ENCODE measurements at places on chromosomes 4 and X.
A peak's percentile ranks its signal among the peaks of the same experiment; 100 is the strongest.

DNA sequence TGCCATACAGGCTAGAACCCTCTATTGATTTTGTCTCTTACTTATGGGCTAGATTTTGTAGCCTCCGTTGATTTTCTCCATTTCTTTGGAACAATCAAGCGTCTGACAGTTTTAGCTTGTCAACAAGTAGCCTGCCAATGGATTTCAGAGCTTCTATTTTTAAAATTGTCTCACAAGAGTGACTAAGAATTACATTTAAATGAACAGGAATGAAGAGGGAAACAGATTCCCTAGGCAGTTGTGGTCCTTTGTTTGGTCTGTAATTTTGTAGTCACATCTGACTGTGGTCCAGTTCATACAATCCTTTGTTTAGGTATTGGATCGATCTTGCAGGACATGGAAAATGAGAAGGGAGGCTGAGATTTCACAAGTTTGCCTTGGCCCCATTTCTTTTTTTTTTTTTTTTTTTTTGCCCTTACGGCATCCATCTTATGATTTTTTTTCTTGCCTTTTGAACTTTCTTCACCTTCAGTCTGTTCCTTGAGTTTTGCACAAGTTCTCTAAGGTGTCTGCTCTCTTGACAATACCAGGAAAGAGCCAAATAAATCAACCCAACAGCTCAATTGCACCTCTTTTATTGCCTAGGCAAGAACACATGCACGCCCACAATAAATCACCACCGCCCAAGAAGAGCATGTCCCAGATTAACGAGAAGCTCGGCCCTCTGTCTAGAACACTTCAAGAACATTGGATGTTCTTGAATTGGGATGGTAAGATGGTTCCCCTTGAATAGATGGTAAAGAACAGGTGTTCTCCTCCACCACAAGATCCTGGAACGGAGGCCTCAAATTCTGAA lies 86.5 kb upstream of the EGFL6 start:
- no peak for DNase-seq

DNA sequence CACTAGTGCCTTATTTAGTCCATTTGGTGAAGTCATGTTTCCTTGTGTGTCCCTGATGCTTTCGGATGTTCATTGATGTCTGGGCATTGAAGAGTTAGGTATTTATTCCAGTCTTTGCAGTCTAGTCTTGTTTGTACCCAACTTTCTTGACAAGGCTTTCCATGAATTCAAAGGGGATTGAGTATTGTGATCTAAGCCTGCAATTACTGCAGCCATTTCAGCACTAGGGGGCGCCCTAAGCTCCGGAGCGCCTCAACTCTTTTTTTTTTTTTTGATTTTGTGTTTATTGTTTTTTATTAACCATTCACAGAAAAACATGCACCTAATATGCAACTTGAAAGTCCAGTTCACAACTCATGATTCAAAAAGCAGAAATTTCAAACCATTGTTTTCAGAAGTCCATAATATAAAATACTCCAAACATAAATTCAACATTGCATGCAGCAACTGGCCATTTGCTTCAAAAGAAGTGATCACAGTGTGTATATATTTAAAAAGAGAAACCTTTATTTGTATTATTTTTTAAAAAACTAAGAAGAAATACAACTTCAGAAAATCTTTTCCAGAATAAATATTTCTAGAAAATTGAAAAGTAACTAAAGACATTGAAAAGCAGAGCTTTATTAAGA lies 59.2 kb downstream of the PTPN13 start:
- no peak for DNase-seq

GRCh38 chr4:4852591-4853362 lies 6.7 kb upstream of the MSX1 start:
- DNase-seq, result no peak

GRCh38 chr4:129092631-129093190 lies 628 bp downstream of the SCLT1 start:
- DNase-seq, result no peak

DNA sequence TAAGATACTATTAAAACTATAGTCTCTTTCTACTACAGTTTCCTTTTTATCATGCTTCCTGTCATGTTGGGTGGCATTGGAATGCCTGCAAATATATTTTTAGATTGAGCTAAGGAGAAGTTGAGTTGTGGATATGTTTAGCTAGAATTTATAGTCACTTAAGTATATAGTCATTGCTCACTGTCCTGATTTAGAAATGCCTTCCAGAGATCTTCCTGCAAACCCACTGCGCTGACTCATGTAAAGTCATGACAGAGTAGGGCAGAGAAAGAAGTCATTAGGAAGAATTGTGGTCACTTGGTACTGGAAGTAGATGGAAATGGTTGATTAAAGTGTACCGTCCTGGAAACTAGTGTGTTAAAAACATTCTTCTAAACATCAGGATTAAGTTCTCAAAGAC lies 490.3 kb upstream of the PABPC4L start:
- DNase-seq, result no peak

DNA sequence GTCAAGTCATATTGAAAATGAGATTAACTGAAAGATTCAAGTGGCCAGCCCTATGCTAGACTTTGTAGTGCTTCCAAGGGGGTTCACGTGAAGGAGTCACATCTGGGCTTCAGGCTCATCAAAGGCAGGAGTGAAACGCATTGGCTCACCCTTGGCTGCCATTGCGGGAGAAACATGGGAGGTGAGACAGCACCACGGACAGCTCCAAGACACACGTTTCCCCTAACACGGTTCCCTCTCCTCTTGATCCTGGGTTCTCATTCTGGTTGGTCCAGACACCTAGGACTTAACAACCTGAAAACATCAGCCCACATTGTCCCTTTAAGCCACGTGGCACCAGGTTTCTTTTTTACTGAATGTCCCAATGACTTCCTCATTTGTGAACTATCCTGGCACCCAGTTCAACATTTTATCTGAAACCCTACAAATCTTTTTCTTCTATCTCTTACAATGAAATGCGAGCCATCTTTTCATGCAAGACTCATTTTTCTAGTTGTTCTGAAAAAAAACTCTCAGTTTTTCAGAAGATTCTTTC lies 279.0 kb upstream of the VCX3A start:
- DNase-seq, result no peak

- DNase-seq, result no peak
These were observed 59.8 kb upstream of the LGI2 start for GRCh38 chr4:25090516-25090915.

DNA sequence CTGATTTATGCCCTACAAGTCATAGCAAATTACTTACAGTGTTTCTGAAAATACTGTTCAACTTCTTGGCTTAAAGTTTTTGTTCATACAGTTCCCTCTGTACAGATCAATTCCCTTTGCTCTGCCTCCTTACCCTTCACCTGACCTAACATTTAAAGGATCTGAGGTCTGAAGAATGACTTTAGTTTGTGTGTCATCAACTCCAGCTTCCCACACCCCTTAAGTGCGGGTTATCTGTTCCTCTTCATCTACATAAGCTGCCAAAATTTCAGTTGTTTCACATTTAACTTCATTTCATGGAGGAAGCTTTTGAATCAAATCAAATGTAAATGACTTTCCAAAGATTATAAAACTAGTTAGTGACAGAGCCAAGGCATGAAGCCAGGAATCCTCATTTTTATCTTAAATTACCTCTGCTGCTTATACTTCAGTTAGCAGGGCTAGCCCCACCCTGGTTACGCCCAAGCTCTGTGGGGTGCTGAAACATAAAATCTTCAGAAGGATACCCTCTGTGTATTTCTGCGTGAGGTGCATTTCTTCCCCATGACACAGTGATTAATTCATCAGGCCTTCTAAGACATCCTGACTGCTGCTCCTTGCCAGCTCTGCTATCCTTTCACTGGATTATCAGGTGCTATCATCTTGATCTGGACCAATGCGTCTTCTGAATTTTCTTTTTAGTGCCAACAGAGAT lies 16.5 kb downstream of the CXCL1 start:
- no peak for DNase-seq

DNA sequence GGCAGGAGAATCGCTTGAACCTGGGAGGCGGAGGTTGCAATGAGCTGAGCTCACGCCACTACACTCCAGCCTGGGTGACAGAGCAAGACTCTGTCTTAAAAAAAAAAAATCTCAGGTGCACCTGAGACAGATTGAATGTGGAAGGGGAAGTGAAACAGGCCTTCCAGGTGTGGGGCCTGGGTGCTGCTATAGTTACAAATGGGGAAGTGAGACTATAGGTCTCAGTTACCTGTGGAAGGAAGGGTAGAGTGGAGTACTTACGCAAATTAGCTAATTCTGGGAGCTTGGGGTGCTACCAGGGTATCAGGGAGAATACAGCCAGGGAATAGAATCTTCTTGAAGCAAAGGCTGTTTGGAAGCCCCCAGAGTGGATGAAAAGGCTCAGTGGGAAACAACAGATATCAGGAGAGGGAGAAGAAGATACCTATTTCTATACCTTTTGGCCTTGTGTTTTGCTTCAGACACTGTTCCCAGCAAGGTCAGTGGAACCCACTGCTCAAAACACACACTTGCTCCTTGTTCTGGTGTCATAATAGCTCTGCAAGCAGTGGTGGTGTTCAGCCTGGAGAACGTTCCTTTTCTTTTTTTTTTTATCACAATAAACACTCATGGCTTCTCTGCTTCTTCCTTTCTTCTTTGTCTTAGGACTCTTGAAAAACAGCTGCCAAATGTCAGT lies 7.0 kb downstream of the CD38 start:
- peak; percentile 62 for DNase-seq

DNA sequence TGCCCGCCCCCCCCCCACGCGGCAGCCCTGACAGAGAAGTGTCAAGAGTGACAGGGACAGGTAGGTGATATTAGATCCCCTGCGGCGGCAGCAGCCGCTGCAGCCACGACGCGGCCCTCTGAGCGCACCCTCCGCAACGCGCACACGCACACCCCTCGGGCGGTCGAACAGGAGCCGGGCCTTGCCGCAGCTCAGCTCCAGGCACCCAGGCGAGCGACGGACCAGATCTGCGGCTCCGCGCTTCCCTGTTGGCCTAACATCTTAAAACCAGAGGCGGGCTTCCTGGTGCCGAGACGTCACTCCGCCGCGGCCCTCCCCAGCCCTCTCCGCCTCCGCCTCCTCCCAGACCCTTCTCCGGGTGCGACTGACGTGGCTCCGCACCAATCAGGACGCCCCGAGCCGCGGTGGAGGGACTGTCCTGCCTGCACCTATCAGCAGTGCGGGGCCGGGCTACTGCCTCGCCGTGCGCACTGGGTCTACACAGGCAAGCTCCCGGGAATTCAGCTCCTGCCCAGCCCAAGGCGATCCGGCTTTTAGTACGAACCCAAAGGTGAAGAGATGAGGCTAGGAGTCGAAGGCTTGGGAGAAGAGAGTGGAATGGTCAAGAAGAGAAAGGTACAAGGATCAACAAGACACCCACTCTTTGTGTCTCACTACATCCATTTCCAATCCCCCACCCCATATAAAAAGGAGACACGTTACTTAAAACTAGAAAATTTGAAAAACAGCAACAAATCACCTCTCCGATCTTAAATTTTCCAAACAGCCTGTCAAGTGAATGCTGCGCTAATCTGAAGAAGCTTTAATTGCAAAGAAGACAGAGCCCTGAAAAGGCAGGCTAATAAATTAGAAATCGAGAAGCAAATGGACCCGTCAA lies at the start of gene PITX2:
TSS of gene PITX2 (minus strand) at position 237 of the 877 bp plus-strand sequence. CDS start 617 bp downstream, outside the sequence.
- DNase-seq, result peak; percentile 26

DNA sequence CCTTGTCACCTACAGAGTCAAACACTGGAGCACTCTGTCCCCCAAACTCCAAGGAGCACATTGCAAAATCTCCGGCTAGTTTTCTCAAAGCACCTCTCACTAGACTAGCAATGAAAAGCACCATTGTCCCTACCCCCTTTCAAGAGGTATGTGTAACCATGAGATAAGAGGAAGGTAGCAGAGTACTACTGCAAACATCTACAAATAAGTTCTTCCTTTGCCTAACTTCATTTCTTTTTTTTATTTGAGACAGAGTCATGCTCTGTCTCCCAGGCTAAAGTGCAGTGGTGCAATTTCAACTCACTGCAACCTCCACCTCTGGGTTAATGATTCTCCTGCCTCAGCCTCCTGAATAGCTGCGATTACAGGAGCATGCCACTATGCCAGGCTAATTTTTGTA lies 17.7 kb downstream of the PPP4R3C start:
- DNase-seq, result no peak

DNA sequence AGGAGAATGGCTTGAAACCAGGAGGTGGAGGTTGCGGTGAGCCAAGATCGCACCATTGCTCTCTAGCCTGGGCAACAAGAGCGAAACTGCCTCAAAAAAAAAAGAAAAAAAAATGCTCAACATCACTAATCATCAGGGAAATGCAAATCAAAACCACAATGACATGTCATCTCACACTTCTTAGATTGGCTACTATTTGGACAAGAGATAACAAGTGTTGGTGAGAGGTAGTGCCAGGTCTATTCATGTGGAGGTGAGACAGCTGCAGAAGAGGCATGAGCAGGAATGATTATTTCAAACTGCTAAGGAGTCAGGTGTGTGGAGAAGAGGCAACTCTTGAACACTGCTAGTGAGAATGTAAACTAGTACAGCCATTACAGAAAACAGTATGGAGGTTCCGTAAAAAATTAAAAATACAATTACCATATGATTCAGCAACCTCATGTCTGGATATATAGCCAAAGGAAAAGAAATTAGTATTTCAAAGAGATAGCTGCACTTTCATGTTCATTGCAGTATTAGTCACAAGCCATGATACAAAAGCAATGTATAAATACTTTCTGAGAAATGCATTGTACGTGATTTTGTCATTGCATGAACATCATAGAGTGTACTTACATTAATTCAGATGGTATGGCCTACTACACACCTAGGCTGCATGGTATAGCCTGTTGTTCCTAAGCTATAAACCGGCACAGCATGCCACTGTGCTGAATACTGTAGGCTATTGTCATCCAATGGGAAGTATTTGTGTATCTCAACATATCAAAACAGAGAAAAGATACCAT lies 75.3 kb downstream of the TMEM144 start:
- DNase-seq, result no peak

DNA sequence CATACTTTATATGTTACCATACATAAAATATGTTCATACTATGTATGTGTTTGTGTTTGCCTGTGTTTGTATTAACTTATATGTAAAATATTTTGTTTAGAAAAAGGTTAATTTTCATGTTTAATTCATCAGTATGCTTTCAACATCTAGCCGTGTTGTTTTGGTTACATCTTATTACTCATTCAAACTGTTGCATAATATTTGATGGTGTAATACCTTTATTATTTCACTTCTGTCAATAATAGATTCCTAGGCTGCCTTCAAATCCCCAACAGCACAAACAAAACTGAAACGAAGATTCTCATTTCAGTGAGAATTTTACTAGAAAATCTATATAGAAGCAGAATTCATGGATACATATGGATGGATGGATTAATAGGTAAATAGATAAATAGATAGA lies 462.3 kb upstream of the ADGRL3 start:
- DNase-seq, result no peak

GRCh38 chr4:76420762-76421581 lies at the start of gene CCDC158:
CCDC158 (minus strand) TSS chr4:76421141; CDS start chr4:76403207, 17,934 bp downstream.
- peak; percentile 1 for DNase-seq

GRCh38 chrX:119602701-119603255 lies 3.4 kb downstream of the NKRF start:
- no peak for DNase-seq

- no peak for DNase-seq
These were observed 201.0 kb upstream of the NEIL3 start for GRCh38 chr4:177108708-177109107.

- DNase-seq, result no peak
These were observed 143.0 kb downstream of the TECRL start for GRCh38 chr4:64266263-64266662.
